ENCODE measurements at places on chromosomes 7 and 10. TPM values are rescaled to one million over a fixed set of nuclear protein-coding genes. Genes with fewer than 3 reads are reported as not detected.
A peak's percentile ranks its signal among the peaks of the same experiment; 100 is the strongest.

DNA sequence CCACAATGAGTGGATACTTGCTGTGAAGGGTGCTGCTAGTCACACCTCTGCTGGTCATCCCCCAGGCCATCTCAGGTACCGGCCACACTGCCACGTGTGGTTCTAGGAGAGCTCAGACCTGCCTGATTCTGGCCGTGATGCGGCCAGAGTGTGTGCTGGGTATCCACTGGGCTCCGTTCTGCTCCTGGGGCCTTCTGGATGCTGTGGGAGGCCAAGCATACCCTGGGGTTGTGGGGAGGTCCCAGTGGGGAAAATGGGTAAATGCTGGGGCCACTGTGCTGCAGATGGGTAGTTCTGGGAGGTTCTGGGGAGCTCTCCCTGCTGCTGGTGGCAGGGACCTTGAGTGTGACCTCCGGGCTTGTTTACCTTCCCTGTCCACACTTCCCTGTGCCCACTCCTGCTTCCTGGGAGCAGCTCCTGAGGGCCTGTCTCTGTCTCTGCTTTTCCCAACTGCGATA, 318.4 kb downstream of the GLRX3 start:
- no peak for DNase-seq

GRCh38 chr7:126658684-126659083, 594.1 kb downstream of the GRM8 start:
- DNase-seq: no peak

GRCh38 chr7:105268056-105268455, 120.7 kb downstream of the SRPK2 start:
- DNase-seq: no peak

- DNase-seq: no peak
Measured at GRCh38 chr10:52703451-52703850, 69.1 kb downstream of the MBL2 start.

DNA sequence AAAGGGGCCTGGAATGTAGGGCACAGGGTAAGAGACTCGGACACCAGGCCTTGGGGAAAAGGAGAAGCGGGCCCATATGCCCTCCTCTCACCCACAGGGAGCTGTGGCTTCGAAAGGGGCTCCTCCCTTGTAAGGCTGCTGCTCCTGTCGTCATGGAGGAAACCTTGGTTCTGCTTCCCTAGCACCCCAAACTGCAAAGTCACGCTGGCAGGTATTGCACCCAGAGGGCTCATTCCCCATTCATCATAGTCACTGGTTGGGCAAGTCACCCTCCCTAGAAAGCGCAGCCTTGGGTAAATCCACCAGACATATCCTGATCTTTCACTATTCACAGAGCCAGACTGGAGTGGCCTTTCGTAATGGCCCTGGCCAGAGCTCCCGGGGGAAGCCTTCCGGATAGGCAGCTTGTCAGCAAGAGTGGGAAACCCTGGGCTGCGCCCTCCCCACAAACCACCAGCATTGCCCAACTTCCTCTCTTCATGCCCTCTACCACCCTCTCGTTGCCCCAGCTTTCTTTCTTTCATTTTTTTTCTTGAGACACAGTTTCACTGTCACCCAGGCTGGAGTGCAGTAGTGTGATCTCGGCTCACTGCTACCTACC, 121.0 kb downstream of the HIP1 start:
- peak; percentile 23 for DNase-seq

The CCL24 gene
- total RNA-seq: not detected

All from naive thymus-derived CD4-positive, alpha-beta T cell (primary cell).